ENCODE measurements at places on chromosomes 6 and 20.

GRCh38 chr20:59737073-59737666 is 132.8 kb downstream of the PHACTR3 start:
- DNase-seq, result no peak

- DNase-seq, result no peak
Measured at GRCh38 chr20:19683188-19683587, 74.9 kb upstream of the RIN2 start.

DNA sequence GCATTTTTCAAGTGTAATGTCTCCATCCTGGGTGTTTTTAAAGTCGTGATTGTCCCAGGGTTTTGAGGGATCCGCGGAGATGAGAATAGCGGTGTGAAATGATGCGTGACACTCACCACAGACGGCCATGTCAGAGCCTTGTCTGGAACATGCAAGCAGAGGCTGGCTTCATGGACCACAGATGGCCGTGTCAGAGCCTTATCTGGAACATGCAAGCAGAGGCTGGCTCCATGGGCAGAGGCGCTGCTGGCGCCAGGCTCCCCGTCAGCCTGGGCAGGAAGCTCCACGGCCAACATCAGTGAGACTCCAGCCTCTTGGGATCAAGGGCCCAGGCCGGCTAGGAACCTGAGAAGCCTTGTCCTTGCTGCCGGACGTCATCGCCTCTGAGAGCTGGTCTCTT is 7.7 kb upstream of the MRGBP start:
- no peak for DNase-seq

- no peak for DNase-seq
Measured at GRCh38 chr6:112470376-112470775, 123.2 kb downstream of the RFPL4B start.

- no peak for DNase-seq
Measured at GRCh38 chr6:35076997-35077712, 64.0 kb downstream of the TCP11 start.

DNA sequence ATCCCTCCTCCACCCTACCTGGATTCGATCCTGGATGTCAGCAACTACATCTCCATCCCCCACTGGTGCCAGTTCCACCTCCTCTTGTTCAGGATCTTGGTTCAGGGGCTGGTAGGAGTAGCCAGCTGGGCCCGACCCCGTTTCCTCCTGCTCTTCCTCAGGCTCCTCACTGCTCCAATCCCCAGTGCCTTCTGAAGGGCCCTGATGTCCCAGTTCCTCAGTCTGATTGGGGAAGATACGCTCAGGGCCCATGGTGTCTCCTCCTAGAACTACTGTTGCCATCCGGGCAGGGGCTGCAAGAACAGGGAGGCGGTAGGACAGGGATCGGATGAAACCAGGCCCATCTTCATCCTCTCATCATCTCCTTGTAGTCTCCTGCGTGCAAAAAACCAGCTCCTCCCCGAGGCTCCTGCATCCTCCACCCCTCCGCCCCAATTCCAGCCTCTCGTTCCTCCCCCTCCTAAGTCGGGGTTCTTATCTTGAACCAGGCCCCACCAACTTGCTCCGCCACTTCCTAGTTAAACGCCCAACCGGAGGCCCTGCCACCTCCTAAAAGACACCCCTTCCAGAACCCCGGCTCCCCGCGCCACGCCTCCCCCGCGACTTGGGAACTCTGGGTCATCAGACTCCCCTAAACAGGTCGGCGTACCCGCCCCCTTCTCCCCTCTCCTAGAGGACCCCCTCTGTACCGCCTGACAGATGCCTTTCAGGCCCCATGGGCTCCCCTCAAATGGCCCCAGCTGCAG is 476 bp downstream of the MEA1 start:
- no peak for DNase-seq

- DNase-seq, result no peak
Measured at GRCh38 chr6:166167801-166168615, at the start of gene TBXT. TBXT (minus strand) TSS chr6:166167851; CDS start chr6:166167591, 260 bp downstream.

DNA sequence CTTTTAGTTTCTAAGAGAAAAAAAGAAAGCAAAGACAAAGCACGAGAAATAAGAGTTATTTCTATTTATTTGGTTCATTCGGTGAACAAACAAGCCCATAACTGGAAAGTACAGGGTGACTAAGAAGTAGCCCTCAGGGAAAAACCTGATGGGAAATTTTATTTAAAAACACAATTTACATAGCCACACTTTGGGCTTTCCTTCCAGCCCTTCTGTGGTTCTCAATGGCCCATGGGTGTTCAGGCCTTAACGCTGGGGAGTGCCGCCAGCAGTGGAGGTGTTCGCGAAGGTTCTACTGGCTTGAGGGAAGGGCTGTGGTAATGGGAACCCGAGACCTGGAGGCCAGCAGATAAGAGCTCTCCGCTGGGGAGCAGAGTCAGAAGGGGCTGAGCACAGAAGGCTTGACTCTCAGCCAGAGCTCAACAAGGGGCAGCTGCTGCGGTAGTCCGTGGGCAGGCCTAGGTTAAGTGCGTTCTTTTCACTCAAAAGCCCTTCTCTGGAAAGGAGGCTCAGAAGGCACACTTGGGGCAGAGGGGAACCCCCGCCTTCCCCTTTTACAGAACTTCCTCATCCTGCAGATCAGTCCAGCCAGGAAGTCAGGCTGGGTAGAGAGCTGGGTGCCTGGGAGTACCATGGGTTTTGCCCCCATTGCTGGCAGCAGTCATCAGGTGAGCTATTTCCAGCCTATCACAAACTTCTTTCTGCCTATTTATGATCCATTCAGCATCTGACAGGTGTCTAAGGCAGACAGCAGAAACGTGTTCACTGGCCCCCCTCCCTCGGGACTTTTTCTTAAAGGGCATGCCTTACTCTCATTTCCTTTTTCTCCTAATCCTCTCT is 8.8 kb upstream of the CD83 start:
- peak; percentile 69 for DNase-seq

GRCh38 chr6:32886681-32887383 is 32.8 kb downstream of the PSMB9 start:
- DNase-seq, result no peak

- DNase-seq, result no peak
Measured at GRCh38 chr6:106116125-106116832, 30.1 kb downstream of the PRDM1 start.

DNA sequence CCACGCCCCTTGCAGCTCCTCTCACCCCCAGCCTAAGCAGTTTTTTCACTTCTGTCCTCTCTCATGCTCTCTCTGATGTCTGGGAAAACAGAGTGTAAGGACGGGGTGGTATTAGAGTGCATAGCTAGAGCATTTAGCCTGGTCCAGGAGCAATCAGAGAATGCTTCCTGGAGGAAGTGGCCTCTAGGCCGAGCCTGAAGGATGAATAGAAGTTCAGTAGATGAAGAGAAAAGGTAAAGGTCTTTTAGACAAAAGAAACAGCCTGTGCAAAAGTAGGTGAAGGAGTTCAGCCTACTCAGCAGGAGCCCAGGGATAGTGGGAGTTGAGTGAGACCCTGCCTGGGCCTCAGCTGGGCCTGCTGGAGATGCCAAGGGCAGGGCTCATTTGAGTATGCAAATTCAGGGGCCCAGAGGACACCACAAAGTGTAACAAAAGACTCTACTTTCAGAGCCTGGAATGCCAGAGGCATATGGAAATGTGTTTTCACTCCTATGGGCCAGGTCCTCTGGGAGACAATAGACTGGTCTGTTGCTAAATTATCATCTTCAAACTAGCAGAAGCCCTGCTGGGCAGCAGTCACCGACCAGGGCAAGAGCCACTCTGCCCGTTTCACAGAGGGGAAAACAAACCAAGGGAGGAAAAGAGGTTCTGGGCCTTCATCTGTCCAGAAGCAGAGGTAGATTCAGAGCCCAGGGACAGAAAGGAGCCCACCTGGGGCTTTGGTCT is 19.7 kb upstream of the TM9SF4 start:
- DNase-seq, result no peak

DNA sequence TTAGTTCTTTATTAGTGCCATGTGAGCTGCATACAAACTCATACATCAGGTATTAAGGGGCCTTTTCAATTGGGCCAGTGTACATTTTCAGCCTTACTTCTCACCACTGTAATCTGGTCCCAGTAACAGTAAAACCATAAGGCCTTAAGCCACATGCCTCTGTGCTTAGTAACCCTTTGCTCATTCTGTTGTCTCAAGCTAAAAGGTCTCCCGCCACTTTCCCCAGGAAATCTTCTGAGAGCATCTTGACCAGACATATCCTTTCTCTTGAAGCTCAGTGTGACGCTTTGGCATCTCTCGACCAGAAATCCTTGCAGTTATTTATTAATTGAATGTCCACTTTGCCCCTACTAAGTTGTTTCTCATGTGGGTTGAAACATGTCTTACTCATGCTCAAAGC is 68.0 kb downstream of the CYP39A1 start:
- DNase-seq, result no peak

All from activated CD8-positive, alpha-beta memory T cell treated with anti-CD3 and anti-CD28 coated beads for 24 hours (primary cell).